ENCODE measurements at places on chromosomes 12 and 14.

- DNase-seq = no peak
These were observed 5.2 kb upstream of the ACADS start for GRCh38 chr12:120720234-120720986.

DNA sequence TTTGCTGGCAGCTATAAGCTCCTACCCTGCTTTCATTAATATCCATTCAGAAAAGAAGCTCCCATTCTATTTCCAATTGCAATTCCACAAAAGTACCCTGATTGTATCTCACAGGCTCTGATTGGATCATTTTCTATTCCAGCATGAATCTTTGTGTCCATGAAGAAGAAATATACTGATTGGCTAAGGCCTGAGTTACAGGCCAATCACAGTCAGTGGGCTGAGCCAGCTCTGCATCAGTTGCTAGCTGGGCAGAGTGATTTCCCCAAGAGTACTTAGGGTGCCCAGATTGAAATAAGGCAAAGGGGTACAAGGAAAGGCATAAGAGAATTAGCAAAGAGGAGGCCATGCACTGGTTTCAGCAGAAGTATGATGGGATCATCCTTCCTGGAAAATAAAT is 14.4 kb downstream of the ART4 start:
- DNase-seq = no peak

DNA sequence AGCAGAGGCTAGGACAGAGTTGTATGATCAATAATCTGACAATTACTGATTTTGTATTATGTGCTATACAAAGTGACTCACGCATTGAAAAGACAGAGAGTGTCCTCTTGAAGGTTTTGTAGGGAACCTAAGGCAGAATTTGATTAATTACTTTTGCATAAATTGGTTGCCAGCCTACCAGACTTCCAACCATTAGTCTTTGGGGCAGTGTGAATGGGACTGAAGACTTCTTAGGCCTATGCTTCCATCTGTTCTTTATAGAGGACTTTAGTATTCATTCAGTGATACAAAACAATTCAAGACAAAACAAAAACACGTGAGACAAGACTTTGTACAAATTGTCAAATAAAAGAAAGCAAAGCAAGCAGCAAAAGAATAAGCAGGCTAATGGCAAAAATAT is 46.5 kb downstream of the ATL1 start:
- DNase-seq = no peak

DNA sequence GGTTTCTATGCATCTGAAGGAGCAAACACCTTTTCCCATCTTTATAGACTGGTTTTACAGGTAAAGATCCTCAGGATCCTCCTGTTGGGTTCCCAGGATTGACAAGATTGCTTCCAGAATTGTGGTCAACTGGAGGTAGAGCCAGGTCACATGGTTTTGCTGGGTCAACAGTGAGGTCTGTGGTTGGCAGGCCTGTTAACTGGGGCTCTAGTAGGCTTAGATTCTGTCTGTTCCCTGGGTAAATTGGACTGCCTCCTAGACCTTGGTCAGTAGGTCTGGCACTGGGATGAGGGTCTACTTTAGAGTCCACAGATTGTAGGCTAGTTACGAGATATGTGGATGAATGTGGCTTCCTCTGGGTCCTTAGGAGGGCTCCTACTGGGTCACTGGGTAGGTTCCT is 3.5 kb upstream of the PZP start:
- DNase-seq = no peak

- no peak for DNase-seq
These were observed 31.2 kb upstream of the CHPT1 start for GRCh38 chr12:101666052-101666728.

GRCh38 chr12:58750484-58750883 is 169.8 kb downstream of the LRIG3 start:
- no peak for DNase-seq

GRCh38 chr12:113207613-113208040 is 13.6 kb upstream of the TPCN1 start:
- DNase-seq = no peak

Data from stimulated activated CD4-positive, alpha-beta T cell treated with anti-CD3 and anti-CD28 coated beads, Interleukin-2, amount 100 ng/mL, for 24 hours (primary cell).